ENCODE measurements at places on chromosomes 6 and 20. TPM values are rescaled to one million over a fixed set of nuclear protein-coding genes. Genes with fewer than 3 reads are reported as not detected.

DNA sequence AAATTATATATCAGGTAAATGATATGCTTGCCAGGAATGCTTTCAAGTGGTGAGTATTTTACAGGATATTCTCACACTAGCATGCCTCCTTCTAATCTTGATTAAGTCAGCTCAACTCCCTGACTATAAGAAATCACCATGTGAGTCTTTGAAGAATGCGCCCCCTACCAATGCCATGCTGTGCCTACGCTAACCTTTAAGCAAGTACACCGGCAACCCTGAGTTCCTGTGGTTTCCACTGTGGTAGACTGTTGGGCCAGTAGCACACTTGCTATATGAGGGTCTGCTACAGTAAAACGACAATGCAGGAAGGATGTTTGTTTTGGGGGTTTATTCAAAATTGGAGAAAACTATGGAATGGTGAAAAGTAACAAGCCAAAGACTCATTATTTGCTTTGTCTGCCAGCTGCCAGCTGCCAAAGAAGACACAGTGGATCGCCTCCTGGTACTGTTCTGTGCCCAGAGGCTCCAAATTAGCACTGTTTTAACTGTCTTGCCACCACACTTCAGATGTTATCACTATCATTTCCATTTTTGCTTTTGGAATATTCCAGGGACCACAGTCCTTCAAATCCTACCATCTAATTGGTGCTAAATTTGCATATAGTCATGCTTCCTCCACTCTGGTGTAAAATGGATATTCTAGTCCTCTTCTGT is 333.5 kb downstream of the RNGTT start:
- DNase-seq: no peak

DNA sequence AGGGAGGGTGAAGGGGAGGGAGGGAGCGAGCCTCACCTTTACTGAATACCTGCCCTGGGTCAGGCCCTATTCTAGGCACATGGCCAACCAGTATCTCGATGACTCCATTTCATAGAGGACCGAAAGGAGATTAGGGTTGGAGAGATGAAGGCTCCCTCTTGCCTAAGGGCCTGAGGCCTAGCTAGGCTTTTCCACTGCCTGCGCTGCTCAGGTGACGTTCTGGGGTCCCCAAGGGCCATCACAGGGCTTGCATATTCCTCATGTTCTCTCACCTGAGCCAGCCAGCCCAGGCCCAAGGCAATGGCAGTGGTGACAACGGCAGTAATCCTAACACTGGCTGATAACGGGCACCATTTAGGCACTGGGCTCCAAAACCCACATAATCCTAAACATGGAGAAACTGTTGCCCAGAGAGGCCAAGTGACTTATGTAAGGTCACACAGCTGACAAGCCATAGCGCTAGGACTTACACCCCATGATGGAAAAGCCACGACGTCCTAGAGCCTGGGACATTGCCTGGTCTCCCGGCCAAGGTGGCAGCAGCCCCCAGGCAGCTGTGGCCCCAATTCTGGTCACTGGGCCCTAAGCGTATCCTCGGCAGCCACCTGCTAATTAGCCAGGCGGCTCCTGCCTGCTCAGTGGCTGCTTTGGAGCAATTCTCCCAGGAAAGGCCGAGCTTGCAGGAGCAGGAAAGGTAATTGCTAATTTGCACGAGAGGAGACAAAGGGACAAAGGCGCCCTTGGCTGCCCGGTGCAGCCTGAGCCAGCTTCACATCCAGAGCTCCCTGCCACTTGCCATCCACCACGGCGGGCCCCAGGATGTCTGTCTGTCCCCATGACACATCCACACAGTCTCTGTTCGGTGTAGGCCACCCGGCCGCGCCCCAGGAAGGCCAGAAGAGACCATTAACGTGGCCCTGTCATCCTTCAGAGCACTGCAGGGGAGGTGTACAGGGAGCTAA is 21.5 kb downstream of the NOL4L start:
- DNase-seq: no peak

DNA sequence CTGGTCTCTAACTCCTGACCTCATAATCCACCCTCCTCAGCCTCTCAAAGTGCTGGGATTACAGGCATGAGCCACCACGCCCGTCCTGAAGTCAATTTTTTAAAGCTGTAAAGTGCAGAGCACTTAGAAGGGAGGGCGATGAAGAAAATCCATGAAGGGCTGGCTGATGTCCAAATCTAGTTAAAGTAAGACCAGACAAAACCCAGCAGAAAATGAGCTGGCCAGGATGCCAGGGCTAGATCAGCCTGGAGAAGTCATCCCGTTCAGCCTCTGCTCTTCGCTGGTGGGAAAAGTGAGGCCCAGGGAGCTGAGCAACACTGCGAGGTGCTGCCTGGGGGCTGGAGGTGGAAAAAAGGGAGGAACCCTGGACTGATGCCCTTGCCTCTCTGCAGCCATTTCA is 3.1 kb downstream of the BPIFB4 start:
- DNase-seq: no peak

DNA sequence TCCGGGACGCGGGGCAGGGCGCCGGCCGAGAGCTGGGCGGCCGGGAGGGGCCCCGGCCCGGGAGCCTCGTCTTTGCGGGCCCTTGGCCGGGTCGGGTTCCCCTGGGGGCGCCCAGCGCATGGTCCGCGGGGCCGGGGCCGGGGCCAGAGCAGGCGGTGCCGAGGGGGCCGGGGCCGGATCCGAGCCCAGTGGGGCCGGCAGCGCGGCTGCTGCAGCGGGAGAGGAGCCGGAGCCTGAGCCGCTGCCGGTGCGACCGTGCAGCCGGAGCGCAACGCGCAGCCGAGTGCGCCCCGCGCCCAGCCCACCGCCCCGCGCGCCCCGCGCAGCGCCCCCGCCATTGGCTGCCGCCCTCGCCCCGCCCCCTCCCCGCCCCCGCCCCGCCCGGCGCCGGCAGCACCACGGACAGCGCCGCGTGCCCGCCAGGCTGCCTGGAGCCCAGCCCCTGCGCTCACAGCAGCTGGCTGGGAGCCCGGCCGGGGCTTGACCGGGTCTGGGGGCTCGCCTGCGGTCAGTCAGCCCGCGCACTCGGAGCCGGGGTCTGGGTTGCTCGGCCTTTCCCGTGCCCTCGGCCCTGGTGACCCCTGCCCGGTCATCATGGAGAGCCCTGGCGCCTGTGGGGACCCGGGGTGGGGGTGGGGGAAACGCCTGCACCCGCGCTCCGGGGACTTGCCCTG is at the start of gene HRH3:
Gene HRH3, minus strand, starts transcription at position 287 of the 674 bp plus-strand sequence. CDS start 308 bp downstream, outside the sequence.
- DNase-seq: peak; percentile 46

- no peak for DNase-seq
Observed at GRCh38 chr6:71524201-71524600, 235.6 kb downstream of the OGFRL1 start.

DNA sequence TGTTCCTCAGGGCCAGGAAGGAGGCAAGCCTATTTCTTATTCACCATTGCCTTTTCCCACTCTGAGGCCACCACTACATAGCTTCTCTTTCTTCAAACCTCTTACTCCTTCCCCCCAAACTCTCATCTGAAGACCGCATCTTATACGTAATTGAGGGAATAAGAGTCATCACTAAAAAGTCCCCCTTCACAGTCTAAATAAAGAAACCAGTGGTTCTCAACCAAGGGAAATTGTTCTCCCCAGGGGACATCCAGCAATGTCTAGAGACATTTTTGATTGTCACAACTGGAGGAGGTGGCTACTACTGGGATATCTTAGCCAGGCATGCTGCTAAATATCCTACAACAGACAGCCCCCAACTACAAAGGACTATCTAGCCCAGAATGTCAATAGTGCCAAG is 327.6 kb upstream of the CNR1 start:
- no peak for DNase-seq

- DNase-seq: no peak
Observed at GRCh38 chr6:111734068-111735061, 128.7 kb upstream of the TRAF3IP2 start.

DNA sequence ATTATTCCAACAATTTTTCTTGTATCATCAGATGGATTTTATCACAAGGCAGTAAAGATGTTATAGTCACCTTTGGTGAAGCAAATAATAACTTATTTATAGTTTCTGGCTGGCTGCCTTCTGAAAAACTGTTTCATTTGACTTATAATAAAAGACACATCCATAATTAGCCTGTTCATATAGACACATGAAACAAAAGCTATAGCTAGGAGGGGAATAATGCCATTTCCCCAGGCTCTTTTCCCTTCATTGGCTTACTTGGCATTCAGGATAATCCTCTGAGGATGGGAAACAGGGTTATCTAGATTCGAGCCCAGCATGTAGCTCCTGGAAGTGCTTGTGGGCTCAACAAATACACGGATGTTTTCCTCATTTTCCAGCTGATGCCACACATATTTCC is 17.5 kb downstream of the MMP24 start:
- no peak for DNase-seq

DNA sequence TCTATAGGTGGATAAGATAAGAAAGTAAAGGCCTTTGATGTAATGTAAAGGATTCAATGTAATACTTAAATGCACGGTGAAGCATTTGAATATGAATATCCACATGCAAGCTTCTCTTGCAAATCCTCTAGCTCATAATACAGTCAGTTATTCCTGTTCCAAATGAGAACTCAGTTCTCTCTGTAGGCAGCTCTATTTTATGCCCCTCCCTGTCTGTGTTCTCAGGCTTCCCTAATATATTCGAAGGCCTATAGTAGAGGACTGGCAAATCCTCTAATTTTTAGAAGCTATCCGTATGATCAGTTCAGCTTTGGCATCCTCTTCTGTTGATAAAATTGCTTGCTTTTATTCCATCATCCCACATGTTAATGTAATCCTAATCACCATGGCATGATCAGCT is 200.2 kb downstream of the UBE3D start:
- DNase-seq: no peak

GRCh38 chr6:140567466-140567865 is 1193.0 kb upstream of the CITED2 start:
- DNase-seq: no peak

RGS17 gene
- not detected for total RNA-seq

SLC12A5 gene
- 0.42 TPM for total RNA-seq

DAAM2 gene
- total RNA-seq: not detected

CENPW gene
- total RNA-seq: 48.5 TPM

EFCAB8 gene
- total RNA-seq: 0.94 TPM

RBPJL gene
- total RNA-seq: not detected

PSMA7 gene
- 250 TPM for total RNA-seq

FAXC gene
- 0.07 TPM for total RNA-seq

SMOC2 gene
- not detected for total RNA-seq

OR12D3 gene
- total RNA-seq: not detected

Measured in activated CD4-positive, alpha-beta T cell treated with anti-CD3 and anti-CD28 coated beads, Interleukin-2, amount 10 ng/mL, durations not matched to agents 7 days and 5 days (primary cell).